ENCODE measurements at places on chromosomes 6 and 20.

- no peak for DNase-seq
Observed at GRCh38 chr20:41544472-41544871, 73.7 kb downstream of the CHD6 start.

DNA sequence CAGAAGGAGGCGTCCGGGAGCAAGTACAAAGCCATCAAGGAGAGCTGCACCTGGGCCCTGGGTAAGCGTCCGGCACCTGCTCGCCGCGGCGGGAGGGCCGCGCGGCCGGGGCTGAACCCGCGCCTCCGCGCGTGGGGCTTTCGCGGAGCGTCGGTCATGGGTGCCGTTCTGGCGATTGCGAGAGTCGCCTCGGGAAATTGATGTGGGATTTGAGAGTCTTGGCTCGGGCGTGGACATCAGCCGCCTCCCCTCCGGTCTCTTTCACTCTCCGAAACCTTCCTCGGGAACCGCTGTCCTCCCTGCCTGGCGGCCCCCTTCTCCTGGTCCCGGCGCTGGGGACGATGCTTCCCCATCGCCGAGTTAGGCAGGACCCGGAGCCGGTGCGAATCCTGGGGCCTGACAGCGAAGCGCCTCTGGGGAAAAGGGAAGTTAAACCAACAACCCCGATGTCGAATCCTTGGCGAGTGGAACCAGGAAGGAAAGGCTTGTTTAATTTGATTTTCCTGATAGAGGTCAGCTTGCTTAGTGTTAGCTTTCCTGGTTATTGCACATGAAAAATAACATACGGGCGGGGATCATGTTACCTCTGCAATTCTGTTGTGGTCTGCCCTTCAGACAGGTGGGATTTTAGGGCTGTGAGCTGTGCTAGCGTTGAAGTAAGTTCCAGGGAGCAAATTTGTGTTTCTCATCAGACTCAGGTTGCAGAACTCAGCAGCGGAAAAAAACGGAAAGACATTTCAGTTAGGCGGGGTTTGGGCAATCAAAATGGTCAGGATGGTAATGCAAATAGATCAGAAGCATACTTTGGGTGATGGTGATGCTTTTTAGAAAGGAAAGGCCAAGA, 594 bp downstream of the ARFGEF3 start:
- DNase-seq: no peak

- no peak for DNase-seq
Observed at GRCh38 chr6:302760-303159, 10.5 kb downstream of the DUSP22 start.

DNA sequence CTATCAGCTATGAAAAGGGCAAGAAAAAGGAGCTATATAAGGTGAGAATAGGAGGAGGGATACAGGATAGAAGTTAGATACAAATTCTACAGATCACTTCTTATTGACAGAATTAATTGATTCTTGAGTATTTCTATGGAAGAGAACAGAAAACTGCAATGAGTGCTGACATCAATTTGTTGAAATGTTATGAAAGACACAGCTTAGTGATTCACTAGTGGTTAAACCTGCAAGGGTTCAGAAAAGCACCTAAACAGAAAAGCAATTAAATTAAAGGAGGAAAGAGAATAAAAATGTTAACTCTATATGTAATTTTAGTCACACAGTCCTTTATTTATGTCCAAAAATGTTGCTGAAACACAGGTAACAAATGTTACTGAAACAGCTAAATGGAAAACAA, 254.4 kb upstream of the RUNX2 start:
- no peak for DNase-seq

- no peak for DNase-seq
Observed at GRCh38 chr20:46315311-46315710, 7.0 kb upstream of the CDH22 start.

- DNase-seq: no peak
Observed at GRCh38 chr6:24517659-24518543, 23.1 kb downstream of the ALDH5A1 start.

DNA sequence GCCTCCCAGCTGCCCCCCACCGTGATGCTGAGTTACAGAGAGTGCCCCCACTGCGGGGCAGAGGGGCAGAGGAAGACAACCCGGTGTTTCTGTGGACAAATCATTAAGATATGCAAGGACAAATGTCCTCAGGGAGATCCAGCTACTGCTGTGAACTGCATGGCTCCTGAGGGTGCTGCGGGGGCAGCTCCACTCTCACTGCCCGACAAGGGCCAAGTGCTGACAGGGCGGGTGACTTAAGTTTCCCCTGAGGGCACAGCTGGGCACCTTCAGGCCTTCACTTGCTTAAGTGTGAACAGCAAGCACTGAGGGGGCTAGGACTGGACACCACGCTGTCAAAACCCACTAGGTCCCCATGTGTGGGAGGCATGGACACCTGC, 26.2 kb upstream of the TCFL5 start:
- DNase-seq: no peak

GRCh38 chr6:138226700-138227315, 8.5 kb upstream of the PBOV1 start:
- DNase-seq: no peak

DNA sequence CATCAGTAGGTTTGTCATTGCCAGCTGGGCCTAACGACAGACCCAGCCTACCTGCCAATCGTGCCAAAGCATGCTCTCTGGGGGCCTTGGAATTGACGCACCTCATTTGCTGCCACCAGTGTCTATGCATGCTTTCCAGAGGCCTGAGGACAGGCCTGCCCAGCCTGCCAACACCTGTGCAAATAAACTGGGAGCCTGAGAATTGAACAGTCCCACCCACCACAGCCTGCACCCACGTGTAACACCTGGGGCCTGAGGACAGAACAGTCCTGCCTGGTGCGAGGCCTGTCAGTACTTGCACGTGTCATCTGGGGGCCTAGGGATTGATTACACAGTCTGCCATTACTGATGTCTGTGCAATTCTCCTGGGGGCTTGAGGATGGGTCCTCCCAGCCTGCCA, 6.2 kb upstream of the RNF217 start:
- no peak for DNase-seq

- no peak for DNase-seq
Observed at GRCh38 chr6:100850174-100850573, 31.0 kb downstream of the ASCC3 start.

DNA sequence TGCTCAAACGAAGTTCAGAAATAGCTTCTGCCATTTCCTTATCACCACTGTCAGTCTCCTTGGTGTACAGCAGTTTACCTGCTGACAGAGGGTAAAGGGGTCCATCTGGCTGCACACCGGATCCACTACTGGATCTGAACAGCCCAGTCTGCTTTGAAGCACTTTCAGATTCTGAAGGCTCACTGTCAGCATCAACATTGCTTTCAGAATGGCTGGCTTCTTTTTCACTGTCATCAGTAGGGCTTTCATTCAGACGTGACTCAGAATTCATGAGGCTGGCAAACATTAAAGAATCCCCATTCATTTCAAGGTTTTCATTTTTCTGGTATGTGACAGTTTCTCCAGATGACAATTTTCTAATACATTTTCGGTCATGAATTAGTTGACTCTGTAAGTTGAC, 21.0 kb upstream of the PNISR start:
- DNase-seq: no peak

DNA sequence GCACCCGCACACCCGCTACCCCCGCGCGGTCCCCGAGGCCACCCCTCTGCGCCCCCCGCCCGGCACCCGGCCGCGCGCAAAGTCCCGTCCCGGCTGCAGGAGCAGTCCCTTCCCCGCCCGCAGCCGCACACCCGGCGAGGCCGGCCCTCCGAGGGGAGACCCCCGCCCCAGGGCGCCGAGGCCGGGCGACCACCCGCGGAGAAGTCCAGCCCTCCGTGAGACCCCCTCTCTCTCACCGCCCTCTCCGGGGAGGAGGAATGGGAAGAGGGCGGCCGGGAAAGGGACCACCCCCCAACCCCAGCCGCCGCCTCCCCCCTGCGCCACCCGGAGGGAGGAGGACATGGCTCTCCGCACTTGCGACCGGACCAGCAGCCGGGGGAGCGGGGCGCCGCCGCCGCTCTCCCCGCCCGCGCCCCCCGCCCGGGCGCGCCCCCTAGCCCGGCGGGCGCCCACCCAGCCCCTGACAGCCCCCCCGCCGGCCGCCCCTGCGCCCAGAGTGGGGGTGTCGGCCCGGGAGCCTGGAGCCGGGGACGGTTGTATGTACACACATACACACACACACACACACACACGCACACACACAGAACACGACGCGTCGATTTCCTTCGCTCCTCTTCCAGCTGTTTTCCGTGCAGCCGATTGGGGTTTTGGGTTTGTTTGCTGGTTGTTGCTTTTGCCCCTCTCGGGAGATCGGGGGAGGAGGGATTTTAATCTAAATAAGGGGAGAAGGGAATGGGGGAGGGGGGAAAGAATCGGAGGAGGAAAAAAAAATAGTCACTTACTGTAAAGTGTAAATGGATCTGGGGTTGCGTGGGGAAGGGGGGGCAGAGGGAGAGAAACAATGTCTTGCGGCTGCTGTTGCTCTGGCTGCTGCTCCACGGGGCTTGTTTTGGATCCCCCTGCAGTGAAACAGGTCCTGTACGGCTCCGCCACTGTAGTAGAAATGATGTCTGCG, at the start of gene ATXN1:
Gene ATXN1 (minus strand): TSS at position 945 of the 955 bp plus-strand sequence.
- DNase-seq: no peak

GRCh38 chr20:11718474-11719094, 199.1 kb upstream of the BTBD3 start:
- DNase-seq: no peak

DNA sequence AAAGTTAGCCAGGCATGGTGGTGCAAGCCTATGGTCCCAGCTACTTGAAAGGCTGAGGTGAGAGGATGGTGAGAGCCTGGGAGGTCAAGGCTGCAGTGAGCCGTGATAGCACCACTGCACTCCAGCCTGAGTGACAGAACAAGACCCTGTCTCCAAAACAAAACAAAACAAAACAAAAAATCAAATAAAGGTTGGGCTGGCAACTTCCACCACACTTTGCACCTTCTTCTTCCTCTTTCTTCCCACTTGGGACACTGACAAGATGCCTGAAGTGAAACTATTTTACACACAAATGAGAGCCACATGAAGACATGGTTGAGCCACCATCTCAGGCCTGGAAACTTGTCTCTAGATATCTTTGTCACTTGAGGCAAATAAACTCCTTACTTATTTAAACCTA, 53.8 kb upstream of the CCDC28A start:
- DNase-seq: no peak

DNA sequence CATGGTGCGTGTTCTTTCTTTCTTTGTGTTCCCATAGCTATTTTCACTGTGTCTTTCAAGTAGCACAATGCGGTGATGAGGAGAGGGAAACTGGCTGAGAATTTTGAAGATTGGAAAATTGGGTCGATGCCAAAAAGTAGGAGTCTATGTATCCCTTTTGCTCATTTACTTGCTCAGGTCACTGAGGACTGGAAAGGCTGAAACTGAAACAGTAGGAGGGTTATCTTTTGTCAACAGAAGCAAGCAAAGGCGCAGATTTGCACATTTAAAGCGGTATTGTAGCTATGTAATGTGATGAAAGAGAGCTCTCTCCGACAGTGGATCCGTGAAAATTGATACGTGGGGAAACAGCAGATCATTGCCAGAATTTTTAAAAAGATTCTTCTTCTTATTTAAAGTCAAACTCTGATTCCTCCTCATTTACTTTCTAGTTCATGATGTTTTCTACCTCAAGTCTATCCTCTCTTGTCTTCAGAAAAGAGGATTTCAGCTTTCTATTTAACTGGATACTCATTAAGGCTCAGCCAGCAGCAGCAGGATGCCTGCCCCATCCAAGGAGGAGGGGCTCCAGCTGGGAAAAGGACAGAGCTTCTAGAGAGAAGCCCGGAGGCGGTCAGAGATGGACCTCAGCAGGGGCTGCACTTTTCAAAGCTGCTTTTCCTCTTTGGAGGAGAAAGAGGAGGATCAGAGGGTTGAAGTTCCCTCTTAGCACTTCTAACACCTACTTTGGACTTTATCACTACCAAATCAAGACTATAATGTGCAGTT, 15.9 kb upstream of the FYN start:
- no peak for DNase-seq

- no peak for DNase-seq
Observed at GRCh38 chr6:153087436-153087835, 43.6 kb downstream of the RGS17 start.

DNA sequence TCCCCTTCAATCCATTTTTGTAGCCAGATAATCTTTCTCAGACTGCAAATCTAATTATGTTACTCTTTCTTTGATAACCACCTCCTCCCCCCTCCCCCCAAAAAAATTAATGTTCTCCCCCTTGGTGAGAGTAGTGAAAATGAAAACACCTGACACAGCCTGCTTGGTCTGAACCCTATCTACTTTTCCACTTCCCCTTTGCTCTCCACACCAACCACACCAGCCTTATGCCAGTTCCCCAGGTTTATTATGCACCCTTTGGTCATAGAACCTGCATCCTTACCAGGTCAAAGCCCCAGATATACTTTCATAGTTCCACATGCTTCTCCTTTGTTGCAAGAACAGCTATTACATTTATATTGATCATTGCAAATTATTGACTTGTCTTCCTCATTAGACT, 19.4 kb downstream of the PFDN4 start:
- DNase-seq: no peak

- no peak for DNase-seq
Observed at GRCh38 chr6:52217761-52218160, 26.5 kb downstream of the IL17F start.

- DNase-seq: no peak
Observed at GRCh38 chr6:107173779-107174178, 58.5 kb upstream of the BEND3 start.

DNA sequence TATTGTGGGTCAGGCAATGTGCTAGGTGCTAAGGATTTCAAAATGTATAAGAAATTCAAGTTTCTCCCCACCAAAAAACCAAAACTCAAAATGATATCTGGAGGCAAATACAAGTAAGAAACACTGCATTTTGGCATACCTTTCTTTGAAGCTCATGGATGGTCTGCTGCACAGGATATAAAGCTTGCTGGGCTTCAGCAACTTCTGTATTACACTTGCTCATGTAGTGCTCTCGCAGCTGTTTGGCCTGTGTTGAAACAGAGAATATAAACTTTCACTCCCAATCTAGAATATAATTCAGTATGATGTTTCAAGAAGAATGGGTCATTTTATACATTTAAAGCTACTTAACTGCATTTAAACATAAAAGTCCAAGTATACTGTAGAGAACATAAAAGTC, 39.6 kb downstream of the SHPRH start:
- no peak for DNase-seq

DNA sequence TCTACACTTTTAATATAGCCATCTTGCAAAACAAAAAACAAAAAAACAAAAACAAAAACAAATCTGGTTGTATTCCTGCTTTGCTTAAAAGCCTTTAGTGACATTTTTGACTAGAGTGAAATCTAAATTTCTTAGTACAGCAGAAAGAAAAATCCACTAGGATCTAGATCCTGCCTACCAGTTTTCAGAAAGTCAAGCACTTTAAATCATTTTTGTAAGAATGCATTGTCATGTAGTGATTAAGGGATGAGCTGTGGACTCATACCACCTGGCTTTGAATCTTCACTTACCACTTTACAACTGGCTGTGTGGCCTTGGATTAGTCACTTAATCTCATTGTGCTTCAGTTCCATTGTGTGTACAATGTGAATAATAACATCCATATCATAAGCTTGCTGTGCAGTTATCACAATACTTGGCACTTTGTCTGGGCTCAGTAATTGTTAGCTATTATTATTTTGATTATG, 4.0 kb downstream of the MKKS start:
- no peak for DNase-seq

Measured in stimulated activated CD4-positive, alpha-beta T cell treated with anti-CD3 and anti-CD28 coated beads, Interleukin-1b, Interleukin-23, amount 100 ng/mL, for 24 hours (primary cell).